GM10248 (cell line): ENCODE measurements at places on chromosomes 1 and 21.

DNA sequence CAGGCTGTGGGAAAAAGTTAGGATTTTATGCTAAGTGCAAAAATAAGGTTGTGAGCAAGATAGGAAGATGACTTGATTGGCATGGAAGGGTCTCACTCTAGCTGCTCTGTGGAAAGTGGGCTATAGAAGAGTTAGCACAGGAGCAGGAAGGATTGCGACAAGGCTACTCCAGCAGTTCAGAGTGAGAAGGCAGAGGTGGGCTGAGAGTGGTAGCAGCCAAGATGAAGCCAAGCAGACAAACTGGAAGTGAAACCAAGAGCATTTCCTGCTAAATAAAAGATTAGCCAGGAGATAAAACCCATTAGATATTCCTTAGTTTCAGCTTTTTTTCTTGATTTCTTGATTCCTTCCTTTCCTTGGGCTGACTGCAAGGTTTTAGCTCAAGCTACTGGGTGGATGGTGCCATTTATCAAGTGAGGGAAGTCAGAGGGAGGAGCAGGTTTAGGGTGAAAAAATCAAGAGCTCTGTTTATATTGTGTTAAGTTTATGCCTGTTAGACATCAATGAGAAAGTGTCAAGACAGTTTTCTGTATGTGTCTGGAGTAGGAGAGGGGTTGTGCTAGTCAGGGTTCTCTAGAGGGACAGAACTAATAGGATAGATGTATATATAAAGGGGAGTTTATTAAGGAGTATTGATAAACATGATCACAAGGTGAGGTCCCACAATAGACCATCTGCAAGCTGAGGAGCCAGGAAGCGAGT, 33.1 kb upstream of the ZNF644 start:
- DNase-seq, result peak; percentile 49

DNA sequence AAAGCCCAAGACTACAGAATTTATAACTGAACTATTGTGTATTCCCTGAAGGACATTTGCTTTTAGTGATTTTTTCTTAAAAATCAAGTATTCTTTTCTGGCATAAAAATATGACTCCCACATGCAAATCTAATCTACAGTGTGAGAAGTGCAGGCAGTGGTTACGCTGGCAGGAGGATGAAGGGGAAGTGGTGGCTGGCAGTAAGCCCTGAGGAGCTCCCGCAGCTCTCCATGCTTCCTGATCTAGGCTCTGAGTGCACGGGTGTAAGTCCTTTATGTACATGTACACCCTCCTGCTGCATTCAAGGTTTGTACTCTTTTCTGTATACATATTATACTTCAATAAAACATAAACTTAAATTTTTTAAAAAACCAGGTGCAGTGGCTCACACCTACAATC, 67.5 kb upstream of the PRDX6 start:
- no peak for DNase-seq

DNA sequence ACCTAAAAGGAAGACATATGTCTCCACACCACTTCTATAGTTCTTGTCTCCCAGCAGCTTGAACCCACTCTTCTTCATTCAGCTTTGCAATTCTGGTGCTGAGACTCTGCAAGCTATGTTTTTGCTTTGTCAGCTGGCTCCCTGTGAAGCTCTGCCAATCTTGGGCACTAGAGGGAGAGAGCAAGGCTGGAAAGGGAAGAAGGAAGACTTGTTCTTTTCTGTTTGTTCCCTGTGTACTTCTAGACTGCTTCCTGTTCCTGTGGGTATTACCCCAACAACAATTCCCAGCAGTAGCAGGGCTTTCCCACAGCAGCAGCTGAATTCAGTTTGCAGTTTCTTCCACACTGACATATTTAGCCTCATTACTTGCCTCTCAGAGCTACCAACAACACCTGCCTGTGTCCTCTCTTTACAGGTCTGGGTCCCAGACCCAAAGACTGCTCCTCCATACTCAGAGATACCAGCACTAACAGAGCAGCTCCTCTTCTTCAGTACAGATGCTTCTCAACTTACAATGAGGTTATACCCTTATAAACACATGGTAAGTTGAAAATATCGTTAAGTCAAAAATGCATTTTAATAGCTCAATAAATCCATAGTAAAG, 275.2 kb upstream of the NEGR1 start:
- DNase-seq, result no peak

- peak; percentile 75 for DNase-seq
Measured at GRCh38 chr1:27099587-27100334, 55.2 kb downstream of the SLC9A1 start.

DNA sequence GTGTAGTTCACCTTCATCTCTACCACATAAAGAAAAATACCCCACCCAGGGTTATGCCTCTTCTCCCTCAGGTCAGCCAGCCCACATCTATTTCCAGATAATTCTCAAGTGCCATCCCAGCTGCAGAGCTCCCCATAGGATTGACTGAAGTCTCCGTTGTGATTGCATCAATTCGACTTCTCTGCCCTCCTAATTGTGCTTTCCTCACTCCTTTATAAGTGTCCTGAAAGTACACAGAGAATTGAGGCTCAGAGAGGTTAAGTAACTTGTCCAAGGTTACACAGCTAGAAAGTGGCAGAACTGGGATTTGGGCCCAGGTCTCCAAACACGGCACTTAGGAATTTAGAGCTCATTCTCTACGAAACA, 15.0 kb downstream of the ZSWIM5 start:
- no peak for DNase-seq

- DNase-seq, result no peak
Measured at GRCh38 chr1:205810448-205811157, 2.4 kb downstream of the SLC41A1 start.

DNA sequence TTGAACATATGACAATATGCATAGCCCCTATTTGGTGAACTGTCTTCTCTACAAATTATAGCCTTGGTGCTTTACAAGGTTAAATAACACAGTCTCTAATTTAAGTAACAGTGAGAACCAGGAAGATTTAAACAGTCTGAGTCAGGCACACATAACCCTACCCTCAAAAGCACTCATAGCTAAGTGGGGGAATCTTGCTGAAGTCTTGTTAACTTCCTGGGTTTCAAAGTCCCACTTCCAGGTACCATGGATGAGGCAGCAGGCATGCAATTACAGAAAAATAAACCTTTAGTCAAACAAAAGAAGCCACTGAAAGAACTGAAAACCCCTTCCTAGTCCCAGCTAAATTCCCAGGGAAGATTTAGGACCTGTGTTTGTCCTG, 147.6 kb downstream of the PBX1 start:
- no peak for DNase-seq

DNA sequence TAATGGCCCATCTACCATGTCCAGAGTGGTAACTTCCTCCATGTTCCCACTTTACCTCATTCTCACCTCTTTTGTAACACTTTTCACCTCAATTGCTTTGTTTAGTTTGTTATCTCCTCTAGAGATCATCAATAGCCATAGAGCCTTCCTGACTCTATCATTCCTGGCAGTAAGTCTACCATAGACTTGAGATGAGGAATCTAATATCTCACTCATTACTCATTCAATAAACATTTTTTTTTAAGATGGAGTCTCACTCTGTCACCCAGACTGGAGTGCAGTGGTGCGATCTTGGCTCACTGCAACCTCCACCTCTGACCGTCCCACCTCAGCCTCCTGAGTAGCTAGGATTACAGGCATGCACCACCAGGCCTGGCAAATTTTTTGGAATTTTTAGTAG, 7.1 kb downstream of the NMNAT2 start:
- DNase-seq, result no peak

- DNase-seq, result no peak
Measured at GRCh38 chr1:60068393-60069045, 5.1 kb downstream of the C1orf87 start.

GRCh38 chr1:51750729-51751128, 127.8 kb downstream of the NRDC start:
- no peak for DNase-seq

DNA sequence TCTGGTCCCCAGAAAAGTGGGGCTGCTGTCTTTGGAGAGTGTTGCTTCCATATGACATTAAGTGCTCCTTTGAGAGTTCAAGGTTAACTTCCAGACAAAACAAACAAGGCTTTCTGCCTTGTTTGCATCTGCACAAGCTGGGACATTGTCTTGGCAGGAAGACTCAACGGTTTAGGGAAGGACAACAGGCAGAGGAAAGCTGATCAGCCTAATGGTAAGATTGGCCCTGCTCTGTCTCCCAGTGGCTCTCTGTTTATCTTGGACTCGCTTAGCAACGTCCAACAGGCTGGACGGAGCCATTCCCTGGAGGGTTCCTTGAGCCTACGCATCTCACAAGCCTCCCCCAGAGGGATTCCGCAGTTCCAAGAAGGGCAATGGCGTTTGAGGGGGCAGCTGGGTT, 62.2 kb upstream of the SLC44A3 start:
- DNase-seq, result no peak

- no peak for DNase-seq
Measured at GRCh38 chr1:53069265-53069662, 7.3 kb downstream of the PODN start.

DNA sequence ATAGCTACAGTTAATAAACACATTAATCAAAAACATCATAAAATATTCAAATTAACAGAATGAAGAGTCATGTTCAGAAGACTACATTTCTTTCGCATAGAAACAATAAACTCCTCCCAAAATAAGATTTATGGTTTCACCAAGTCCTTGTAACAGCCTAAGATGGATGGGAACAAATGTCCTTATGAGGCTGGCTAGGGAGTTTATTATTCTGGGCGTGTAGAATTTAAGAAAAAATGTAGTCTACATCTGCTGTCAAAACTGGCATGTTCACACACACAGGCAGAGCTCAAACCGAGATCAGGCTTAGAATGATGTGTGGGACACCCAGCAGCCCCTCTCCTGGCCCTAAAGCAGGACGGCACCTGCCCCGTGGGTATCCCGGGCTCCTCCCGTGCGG, 101.1 kb downstream of the NPHP4 start:
- DNase-seq, result no peak

- DNase-seq, result no peak
Measured at GRCh38 chr1:230743899-230744298, 3.3 kb upstream of the CAPN9 start.

DNA sequence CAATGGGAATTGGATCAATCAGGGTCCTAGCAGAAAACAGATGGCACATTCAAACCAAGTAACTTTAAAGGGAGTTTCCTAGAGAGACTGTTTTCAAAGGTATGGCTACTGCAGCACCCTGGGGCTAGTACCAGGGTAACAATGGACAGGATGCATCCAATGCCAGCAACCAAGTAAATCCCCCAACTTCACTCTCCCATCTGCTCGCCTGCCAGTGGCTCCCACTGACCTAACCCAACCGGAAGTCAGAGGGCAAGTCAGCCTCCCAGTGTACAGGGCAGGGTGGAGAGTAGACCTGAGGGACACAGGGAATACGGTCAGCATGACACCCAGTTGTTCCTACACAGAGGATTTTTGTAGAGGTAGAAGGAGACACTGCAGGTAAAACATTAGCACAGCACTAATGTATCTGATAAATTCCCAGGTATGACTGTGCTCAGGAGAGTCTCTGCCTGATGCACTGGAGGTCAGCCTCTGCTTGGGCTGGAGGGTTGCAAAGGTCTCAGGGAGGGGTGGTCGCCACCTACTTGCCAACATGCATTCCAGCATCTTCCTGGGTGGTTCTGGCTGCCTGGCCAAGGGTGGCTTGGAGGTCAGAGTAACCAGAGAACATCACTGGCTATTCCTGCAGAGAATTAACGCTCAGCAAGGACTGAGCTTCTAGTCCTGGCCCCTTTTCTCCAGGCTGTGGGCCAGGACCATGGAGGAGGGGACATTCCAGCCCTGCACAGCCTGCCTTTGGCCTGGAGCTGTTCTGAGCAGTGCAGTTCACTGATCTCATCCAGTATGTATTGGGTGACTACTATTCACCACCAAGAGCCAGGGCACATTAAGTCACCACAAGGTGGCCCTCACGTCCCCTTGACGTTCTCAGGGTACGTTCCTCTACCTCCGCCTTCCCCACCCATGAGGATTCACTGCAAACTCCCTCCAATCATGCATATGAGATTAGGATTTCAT, 5.1 kb upstream of the GJA4 start:
- DNase-seq, result no peak

DNA sequence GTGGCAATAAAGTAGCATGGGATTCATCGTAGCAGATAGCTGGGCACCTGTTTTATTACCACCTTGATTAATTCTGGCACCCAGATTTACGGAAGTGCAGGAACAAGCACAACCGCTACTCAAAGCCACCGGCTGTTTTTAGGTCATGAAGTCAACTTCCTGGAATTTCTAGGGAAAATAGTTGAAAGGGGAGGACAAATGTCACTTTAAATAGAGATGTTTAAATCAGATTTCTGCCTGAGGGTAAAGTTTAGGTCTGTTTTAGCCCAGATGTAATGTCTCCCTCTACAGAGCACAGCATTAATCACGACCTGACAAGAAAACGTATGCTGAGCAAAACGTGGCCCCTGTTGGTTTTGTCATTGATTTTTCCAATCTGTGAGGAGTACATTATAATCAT, 8.0 kb downstream of the ADGRL2 start:
- DNase-seq, result no peak

- no peak for DNase-seq
Measured at GRCh38 chr1:93829061-93829460, 49.9 kb downstream of the DNTTIP2 start.

- no peak for DNase-seq
Measured at GRCh38 chr21:15744926-15745325, 15.1 kb downstream of the USP25 start.

DNA sequence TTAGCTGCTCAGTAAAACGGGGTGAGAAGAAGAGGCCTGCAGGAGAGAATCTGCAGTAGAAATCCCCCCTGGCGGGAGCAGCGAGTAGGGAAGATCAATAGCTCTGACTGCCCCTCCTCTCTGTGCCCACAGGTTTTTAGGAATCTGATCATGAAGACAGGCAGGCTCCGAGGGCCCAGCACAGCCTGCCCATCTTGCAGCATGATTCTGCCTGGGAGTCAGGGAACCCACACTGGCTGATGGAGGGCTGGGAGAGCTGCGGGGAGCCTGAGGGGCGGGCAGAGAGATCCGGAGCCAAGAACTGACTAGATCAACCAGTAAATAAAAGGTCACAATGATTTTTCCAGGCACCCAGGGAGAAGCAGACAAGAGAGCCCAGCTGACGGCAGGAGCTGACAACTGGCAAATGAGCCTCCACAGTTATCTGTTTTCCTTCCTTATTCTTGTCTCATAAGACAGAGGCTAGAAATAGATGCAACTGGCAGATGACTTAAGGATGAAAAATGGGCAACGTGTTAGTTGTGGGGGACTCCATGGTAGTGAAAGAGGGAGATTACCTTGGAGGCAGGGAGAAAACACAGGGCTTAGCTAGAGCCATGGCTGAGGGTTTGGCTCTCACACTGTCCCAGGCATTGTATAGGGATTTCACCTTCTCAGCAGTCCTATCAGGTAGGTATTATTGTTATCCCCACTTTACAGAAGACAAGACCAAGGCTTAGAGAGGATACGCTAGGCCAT, 116.2 kb downstream of the PLXNA2 start:
- DNase-seq, result no peak

DNA sequence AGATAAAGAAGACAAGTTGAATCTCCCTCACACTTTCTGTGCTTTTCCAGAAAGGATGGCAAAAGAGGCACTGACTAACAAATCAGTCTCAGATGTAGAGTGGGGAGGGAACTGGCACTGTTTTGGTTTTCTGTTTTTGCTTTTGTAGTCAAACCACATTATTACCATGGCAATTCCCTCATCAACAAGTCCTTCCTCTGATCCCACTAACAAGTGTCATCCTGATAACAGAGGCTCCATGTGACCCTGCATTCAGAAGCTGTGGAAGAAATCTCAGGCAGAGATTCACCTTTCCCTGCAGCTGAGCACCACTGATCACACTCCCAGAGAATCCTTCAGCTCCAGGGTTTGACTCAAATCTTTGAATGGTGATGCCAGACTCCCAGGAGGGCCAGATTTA, 203.4 kb downstream of the TNR start:
- no peak for DNase-seq

GRCh38 chr1:37634244-37634991, at the start of gene RSPO1:
RSPO1 (minus strand) TSS chr1:37634892; CDS start chr1:37629661, 5,231 bp downstream.
- DNase-seq, result no peak

GRCh38 chr1:227192163-227192562, 126.1 kb downstream of the CDC42BPA start:
- DNase-seq, result no peak
